ENCODE measurements at places on chromosomes 3 and 15.

- DNase-seq: no peak
Observed at GRCh38 chr3:111538681-111539083, 3.3 kb upstream of the CD96 start.

- DNase-seq: no peak
Observed at GRCh38 chr3:127739347-127740135, 66.8 kb downstream of the ABTB1 start.

- DNase-seq: no peak
Observed at GRCh38 chr15:34318277-34319079, 19.1 kb downstream of the SLC12A6 start.

DNA sequence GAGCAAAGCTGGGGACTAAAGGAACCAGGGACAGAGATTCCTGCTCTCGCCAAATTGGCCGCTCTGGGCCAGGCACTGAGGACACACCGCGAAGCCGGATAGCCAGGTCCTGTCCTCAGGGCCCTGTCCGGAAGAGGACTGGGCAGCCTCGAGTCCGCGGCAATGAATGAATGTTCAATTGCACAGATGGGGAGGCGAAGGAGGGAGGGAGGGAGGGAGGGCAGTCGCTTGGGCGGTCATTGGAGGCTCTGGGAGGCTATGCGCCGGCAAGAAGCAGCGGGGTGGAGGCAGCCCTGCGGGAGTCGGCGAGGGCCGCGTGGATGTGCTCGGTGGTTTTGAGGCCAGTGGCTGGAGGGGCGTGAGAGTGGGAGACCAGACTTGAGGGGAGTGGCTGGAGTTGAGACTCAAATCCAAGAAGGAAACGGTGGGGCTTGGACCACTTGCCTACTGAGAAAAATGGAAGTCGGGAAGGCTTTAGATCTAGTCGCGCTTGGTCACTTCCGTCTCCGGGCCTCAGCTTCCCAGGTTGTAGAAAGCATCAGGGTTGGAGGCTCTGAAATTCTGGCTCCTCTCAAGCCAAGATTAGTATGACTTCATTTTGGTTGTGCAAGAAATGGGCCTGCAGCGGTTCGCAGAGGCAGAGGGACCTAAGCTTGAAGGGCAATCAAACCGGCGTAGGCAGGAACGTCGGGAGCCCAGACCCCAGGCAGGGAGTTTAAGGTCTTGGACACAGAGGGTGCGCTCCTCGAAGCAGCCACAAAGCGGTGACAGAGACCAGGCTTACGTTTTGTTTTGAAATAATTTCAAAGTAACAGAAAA is 21.1 kb upstream of the PLXND1 start:
- peak; percentile 55 for DNase-seq

GRCh38 chr3:45647148-45647619 is 42.0 kb upstream of the SACM1L start:
- DNase-seq: no peak

GRCh38 chr15:76398317-76399104 is 61.9 kb downstream of the ISL2 start:
- DNase-seq: no peak

DNA sequence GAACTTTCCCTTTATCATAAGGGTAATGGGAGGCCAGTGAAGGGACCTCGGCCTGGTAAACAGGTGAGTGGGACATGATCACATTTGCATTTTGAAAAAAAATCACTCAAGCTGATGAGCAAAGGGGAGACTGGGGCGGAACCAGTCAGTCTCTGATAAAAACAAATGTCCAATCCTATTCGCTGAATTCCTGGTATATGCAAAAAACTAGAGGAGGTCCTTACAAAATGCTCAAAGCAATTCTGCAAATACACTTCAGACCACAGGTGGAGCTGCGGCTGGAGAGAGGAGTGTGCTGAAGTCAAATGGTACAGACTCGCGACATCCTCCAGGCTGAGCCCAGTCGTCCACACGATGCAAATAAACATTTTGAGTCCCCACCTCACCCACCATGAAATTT is 166.7 kb downstream of the FOXP1 start:
- no peak for DNase-seq

- DNase-seq: no peak
Observed at GRCh38 chr3:28232659-28233058, 8.8 kb upstream of the CMC1 start.

DNA sequence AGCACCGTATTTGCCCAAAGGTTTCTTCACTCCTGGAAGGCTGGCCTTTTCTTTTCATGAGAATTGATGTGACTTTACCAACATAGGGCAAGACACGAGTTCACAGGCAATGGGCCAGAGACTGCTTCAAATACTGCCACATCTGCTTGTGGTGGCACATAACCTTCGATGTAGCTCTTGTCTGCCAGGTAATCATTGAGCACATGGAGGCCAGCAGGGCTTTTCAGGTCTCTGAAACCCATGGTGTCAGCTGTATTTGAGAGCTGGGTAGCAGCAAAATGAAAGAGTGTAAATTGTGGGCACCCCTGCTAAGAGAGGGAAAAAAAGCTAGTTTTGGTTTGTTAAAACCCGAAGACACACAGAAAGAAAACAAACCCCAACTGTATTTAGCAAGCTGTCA is 200.7 kb downstream of the NAALADL2 start:
- DNase-seq: no peak

GRCh38 chr3:140177943-140178342 is 243.0 kb downstream of the CLSTN2 start:
- DNase-seq: no peak

DNA sequence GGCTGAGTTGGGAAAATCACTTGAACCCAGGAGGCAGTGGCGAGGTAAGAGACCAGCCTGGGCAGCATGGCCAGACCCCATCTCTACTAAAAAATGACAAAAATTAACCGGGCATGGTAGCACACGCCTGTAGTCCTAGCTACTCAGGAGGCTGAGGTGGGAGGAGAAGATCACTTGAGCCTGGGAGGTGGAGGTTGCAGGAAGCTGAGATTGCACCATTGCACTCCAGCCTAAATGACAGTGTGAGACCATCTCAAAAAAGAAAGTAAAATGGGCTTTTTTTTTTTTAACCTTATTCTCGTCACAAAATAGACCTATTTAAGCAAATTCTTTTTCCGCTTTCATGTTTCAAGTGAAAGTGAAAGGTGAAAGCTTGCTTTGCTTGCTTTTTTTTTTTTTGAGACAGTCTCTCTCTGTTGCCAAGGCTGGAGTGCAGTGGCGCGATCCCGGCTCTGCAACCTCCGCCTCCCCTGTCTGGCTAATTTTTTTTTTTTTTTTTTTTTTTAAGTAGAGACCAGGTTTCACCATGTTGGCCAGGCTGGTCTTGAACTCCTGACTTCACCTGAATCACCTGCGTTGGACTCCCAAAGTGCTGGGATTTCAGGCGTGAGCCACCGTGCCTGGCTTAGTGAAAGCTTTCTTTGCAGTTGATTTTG is 3.6 kb downstream of the PDIA3 start:
- peak; percentile 25 for DNase-seq

- DNase-seq: no peak
Observed at GRCh38 chr15:75663931-75664421, 16.3 kb downstream of the SNX33 start.

- no peak for DNase-seq
Observed at GRCh38 chr3:192636517-192637444, 90.6 kb downstream of the FGF12 start.

- DNase-seq: no peak
Observed at GRCh38 chr3:39185326-39185958, 7.0 kb downstream of the XIRP1 start.

- no peak for DNase-seq
Observed at GRCh38 chr15:69311319-69311721, 12.6 kb downstream of the PAQR5 start.

GRCh38 chr15:81174125-81174791 is 22.4 kb upstream of the IL16 start:
- no peak for DNase-seq

DNA sequence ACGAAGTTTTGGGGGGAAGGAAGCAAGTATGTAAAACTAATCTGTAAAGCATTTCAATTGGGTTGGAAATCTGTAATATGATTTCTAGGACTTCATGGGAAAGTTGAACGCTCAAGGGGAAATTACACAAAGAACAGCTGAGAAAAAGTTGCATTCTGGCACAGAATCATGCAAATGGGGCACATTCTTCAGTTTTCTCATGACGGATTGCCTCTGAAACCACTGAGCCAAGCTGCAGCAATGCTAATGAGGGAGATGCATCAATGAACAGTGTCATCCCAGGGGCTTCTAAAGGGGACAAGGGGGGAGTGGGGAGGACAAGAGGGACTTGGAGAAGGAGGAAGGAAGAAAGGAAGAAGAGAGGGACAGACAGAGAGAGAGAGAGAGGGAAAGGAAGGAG is 291.4 kb upstream of the ATP11B start:
- no peak for DNase-seq

GRCh38 chr3:64267721-64268604 is 42.7 kb upstream of the PRICKLE2 start:
- no peak for DNase-seq

DNA sequence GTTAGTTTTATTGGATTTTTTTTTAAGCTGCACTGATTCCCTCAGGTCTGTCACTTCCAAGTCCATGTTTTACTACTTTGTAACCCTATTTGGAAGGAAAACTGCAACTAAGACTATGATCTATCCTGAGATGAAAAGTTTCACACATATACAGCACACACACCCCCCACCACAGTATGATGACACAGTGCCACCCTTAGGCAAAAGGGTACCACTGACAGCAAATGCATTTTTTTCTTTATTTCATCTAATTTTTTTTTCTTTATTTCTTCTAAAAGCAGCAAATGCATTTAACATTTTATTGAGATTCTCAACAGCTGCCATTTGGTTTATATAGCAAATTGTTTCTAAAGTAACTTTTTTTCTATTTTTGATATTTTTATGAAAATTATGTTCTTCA is 21.2 kb downstream of the NGRN start:
- DNase-seq: peak; percentile 13

GRCh38 chr3:49740427-49740826 is 16.7 kb upstream of the GMPPB start:
- no peak for DNase-seq

DNA sequence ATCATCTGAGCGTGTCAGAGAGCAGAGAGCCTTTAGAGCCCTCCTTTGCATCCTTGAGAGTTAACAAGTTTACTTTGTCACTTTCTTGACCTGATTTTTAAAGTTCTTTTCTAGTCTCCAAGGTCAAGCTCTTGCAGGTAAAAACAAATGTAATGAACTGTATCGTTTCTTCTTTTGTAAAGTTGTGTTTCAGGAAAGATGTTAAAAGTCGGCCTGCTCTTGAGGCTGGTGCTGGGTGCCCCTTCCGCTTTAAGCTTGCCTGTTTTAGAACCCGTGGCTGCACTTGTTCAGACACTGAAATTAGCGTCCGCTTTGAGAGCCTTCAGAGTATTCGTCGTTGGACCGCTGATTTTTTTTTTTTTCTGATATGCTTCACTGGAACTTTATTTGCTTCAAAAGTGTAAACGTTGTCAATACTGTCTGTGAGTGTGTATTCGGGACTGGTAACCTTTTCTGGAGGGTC is 52.6 kb upstream of the ULK4 start:
- no peak for DNase-seq

DNA sequence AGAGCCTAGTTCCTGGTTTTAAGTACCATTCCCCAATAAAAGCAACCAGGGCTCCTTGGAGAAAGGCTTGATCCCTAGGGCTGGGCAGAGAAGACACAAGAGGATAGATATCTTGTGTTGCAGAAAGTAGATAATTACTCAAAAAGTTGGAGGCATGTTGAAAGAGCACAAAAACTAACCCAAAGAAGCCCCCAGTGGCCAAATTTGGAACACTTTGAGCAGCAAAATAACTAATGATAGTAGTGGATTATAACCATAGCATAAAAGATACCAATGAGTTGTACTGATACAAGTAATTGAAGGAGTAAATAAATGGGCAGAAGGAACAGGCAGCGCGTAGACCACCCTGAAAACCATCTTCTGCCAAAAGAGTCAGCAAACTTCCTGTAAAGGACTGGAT is 12.0 kb downstream of the EXOSC7 start:
- DNase-seq: no peak

GRCh38 chr3:98784666-98785600 is 21.8 kb downstream of the ST3GAL6 start:
- no peak for DNase-seq

DNA sequence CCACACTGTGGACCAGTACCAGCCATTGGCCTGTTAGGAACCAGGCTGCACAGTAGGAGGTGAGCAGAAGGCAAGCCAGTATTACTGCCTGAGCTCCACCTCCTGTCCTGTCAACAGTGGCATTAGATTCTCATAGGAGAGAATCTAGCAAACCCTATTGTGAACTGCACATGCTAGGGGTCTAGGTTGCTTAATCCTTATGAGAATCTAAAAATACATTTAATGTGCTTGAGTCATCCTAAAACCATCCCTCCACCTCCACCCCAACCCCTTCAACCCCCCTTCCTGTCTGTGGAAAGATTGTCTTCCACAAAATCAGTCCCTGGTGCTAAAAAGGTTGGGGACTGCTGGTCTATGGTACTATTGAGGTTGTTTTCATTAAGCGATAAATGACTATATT is 49.3 kb upstream of the KCNAB1 start:
- no peak for DNase-seq

DNA sequence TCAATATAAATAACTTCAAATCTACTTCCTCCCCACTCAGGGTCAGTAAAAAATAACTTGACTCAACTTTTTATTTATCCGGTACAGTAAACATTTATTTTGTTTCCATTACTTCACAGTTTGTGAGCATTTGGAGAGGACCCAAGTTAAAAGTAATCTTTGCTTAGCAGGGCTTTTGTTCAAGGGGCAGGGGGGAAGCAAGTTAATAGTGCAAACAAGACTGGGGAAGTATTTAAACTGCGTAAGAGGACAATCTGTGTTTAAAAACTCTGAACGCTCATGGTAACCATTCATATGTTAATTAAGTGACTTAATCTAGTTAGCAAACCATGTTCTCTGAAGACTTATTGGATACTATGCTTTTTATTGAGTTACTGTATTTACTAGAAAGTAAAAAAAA is 346.2 kb downstream of the SLC9A9 start:
- DNase-seq: no peak

DNA sequence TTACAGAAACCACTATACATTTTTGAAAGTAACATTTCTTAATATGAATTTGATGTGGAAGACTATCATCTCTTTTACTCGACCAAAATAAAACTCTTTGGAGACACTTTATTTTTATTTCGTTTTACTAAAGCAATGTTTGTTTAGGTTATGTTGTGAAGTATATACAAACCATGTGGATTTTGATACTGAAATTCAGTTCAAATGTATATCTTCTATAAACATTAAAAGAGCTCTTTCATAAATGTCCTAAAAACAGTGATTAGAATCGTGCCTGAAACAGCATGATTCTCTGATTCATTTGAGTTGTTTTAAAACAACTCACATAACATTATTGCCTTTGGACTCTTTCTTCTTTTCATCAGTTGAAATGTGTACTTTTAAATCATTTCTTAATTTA is 373.7 kb upstream of the GOLIM4 start:
- no peak for DNase-seq

- no peak for DNase-seq
Observed at GRCh38 chr3:180383332-180384020, 218.5 kb upstream of the TTC14 start.

DNA sequence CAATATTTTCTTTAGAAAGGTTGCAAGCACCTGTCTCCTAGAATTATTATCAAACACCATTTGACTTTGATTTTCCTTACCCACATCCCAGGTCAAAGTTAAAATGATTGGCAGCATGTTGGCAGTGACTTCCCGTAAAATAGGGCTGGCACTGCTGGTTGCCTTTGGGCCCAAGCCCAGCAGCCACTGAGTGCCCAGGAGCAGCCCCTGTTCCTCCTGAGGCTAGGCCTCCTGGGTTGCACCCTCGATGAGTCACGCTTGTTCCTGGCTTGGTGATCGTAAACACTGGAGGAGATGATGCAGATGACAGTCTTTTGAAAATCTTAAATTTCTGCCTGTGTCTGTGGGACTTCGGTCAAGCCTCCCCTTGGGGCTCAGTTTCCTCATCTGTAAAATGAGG is 290.0 kb downstream of the TLE3 start:
- DNase-seq: no peak

GRCh38 chr3:141388395-141388794 is 20.1 kb downstream of the ZBTB38 start:
- DNase-seq: no peak

All from stimulated activated CD4-positive, alpha-beta T cell treated with anti-CD3 and anti-CD28 coated beads, Interleukin-12 subunit alpha, Interleukin-12 subunit beta, amount 100 ng/mL, for 48 hours (primary cell).